ENCODE measurements at places on chromosomes 16 and 17. TPM values are rescaled to one million over a fixed set of nuclear protein-coding genes. Genes with fewer than 3 reads are reported as not detected.

- DNase-seq, result no peak
These were observed 12.9 kb downstream of the TRIM37 start for GRCh38 chr17:59093702-59094231.

DNA sequence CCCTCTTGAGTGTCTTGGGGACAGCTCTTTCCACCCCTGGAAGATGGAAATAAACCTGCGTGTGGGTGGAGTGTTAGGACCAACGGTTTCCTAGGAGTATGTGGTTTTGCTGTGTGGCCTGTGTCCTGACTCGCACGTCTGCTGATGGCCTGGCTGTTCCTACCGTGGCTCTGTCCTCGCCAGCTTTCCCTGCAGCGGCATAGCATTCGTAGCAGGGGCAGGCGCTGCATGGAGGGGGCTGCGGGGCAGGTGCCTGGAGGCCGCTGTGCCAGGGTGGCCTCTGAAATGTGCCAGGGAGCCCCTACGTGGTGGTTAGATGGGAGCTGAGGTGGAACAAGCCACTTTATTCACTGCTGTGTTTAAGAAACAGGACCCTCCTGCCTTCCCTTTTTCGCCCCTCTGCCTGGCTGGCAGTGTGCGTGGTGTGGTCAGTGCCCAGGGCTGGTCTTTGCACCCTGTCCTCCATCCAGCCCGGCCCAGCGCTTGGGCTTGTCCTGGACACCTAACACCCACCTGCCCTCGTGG is 10.6 kb downstream of the SLC16A3 start:
- no peak for DNase-seq

- no peak for DNase-seq
These were observed 15.3 kb downstream of the SRR start for GRCh38 chr17:2319051-2319450.

GRCh38 chr16:30557957-30558788 is at the start of gene ZNF764:
Gene ZNF764, minus strand, starts transcription at chr16:30558374. Its CDS starts 192 bp downstream, at chr16:30558182.
- DNase-seq, result peak; percentile 97

DNA sequence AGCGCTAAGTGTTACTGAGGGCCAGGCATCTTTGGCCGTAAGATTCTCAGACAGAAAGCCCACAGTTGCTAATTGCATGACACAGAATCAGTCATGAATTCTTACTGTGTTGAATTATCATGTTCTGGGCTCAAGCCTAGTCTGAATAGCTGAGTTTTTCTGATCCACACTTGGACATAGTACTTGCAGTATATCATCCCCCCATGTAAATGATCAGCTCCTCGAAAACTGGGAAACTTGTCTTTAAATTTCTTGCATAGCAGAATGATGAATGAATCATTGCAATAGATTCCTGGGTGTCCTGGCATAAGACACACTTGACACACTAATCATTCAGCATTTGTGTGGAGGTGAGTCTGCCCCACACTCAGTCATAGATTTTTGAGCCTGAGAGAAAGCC is 2.2 kb downstream of the MLYCD start:
- DNase-seq, result no peak

- no peak for DNase-seq
These were observed 16.4 kb downstream of the CDR2 start for GRCh38 chr16:22358000-22358399.

DNA sequence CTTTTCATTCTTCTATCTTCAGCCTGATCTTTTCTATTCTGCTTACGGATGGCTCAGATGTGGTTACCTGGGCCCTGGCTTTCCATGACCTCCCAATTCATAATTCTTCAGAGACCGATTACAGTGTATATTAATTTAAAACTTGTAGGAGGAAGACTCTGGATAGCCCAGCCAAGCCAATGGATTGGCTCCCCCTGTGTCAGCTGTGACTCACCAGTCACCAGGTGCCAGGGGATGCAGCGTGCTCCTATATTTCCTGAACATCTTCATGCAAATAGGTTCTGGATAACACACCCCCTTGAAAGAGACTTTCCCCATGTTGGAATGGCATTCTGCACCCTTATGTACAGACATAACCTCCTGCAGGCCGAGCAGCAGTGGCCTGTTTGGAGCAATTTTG is 208.3 kb upstream of the WSCD1 start:
- DNase-seq, result no peak

GRCh38 chr16:35207059-35207999 is 1747.9 kb downstream of the TP53TG3F start:
- no peak for DNase-seq

DNA sequence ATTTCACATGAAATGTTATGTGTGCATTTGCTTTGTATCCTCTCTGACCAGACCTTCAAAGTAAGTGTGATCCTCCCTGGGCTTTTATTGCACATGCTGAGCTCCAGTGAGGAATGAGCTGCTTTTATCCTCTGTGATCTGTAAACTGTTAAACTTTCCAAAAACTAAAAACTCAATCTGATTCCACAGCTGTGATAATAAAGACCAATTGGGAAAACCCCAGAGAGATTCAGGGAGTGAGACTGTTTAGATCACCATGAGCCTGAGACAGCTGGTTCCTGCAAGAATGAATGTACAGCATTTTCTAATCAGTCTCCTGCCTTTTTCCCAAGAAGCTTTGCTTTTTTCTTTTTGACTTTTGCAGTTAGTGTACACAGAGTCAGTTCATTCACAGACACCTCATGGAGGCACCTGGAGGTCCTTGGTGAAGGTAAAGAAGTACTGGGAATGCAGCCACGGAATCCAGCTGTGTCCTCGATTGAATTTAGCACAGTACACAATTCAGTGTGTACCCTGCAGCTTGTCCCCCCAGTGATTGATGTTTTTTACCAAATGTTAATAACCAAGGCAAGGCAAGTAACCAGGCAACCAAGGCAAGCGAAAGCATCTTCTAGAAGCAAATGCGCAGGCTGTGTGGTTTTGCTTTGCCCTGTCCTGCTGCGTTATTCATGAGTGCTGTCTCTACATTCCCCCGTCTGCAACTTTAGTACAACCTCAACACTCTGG is 182.6 kb downstream of the LGALS9B start:
- no peak for DNase-seq

DNA sequence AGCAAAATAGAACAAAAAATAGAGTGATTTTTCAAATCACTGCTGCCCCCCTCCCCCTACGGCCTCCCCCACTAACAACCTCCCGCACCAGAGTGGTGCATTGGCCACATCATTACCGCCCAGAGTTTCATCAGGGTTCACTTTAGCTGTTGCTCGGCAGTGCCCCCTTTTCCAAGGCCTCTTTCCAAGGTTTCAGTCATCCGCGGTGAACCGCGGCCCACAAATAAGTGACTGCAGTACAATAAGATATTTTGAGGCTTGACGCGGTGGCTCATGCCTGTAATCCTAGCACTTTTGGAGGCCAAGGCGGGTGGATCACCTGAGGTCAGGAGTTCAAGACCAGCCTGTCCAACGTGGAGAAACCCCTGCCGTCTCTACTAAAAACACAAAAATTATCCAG is 180.0 kb downstream of the MAF start:
- no peak for DNase-seq

DNA sequence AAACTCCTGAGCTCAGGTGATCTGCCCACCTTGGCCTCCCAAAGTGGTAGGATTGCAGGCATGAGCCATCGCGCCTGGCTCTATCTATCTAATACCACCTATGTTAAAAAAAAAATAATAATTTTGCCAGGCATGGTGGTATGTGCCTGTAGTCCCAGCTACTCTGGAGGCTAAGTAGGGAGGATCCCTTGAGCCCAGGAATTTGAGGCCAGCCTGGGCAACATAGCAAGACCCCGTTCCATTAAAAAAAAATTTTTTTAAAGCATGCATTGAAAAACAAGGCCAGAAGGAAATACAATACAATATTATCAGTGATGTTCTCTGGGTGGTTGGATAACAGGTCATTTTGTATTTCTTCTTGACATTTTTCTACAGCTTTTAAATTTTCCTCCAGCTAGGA is 45.2 kb upstream of the HELZ start:
- DNase-seq, result no peak

- no peak for DNase-seq
These were observed 58.2 kb downstream of the CNGB1 start for GRCh38 chr16:57912529-57913260.

- no peak for DNase-seq
These were observed 232.0 kb downstream of the NTN1 start for GRCh38 chr17:9253308-9253707.

GRCh38 chr17:10162096-10162495 is 36.3 kb downstream of the GAS7 start:
- no peak for DNase-seq

DNA sequence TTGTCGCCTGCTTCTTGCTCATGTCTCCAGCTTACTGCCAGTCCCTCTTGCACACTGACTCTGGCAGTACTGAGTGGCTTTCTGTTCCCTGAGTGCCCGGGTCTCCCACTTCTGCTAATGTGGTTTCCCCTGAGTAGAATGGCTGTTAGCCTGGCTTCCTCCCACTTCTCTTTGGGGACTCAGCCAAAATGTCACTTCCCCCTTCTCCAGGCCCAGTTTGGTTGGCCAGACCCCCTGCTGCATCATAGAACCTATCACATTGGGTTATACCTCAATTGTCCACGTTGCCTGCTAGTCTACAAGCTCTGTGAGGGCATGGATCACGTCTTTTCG is 304.4 kb downstream of the HS3ST3B1 start:
- no peak for DNase-seq

GRCh38 chr17:58329810-58330537 is 1.4 kb upstream of the TSPOAP1 start:
- peak; percentile 64 for DNase-seq

GRCh38 chr17:9878356-9878755 is 26.7 kb downstream of the RCVRN start:
- no peak for DNase-seq

DNA sequence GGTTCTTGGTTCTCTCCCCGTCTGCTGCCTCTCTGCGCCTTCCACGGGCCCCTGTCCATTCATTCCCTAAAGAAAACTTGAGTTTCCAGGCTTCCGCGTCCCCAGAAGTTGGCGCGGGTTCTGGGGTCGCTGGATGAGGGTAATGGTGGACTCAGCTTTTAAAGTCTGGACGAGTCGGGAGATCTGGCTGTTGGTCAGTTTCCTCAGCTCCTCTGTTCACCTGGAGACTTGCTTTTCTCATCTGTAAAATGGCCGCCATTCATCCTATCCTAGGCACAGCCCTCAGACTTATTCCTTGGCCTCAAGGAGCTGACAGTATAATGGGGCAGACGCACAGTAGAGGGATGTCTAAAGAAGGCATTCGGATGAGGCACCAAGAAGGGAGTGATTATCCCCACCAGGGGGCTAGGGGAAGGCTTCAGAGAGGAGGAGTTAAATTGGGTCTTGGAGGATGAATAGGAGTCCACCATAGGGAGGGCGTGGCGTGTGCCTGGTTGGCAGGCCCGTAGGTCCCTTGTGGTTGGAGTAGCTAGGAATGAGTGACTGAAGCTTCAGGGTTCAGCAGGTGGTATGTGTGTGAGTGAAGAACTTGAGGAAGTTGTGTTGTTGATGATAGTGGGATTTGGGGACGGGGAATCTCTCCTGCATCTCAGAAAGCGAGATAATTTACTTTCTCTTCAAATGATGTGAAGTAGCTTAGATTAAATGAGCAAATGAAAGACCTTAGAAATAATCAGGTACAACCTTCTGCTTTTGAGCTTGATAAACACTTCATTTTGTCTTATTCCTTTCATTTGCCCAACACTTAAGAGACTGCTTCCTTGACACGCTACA is 652 bp downstream of the VPS35L start:
- peak; percentile 33 for DNase-seq

GRCh38 chr17:47188271-47188875 is 722 bp downstream of the CDC27 start:
- DNase-seq, result peak; percentile 8

DNA sequence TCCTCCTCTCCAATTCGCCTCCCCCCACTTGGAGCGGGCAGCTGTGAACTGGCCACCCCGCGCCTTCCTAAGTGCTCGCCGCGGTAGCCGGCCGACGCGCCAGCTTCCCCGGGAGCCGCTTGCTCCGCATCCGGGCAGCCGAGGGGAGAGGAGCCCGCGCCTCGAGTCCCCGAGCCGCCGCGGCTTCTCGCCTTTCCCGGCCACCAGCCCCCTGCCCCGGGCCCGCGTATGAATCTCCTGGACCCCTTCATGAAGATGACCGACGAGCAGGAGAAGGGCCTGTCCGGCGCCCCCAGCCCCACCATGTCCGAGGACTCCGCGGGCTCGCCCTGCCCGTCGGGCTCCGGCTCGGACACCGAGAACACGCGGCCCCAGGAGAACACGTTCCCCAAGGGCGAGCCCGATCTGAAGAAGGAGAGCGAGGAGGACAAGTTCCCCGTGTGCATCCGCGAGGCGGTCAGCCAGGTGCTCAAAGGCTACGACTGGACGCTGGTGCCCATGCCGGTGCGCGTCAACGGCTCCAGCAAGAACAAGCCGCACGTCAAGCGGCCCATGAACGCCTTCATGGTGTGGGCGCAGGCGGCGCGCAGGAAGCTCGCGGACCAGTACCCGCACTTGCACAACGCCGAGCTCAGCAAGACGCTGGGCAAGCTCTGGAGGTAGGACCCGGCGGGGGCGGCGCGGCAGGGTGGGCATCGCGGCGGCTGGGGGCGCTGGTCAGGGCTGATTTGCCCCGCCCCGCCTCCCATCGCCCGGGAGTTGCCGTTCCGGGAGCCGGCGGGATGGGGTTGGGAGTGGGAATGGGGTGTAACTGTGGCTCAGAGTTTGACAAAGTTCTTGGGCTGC is 567 bp downstream of the SOX9 start:
- DNase-seq, result no peak

DNA sequence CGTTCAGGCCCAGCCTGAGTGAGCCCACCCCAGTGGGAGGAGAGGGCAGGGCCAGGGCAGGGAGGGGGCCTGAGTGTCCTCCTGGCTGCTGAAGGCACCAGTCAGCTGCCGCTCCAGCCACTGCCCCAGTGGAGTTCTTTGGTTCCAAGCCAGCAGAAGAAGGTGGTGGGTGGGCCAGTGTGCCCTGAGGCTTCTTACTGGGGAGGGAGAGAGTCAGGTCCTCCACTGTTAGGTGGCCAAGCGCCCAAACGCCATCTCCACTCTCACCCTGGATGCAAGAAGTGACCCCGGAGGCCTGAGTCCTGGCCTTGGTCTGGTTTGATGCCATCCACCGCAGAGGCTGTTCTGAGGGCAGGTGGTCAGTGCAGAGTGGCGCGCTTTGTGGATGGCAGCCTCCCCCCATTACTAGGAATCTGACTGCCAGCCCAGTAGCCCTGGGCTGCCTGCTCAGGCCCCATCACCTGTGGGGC is 2.2 kb downstream of the RNF213 start:
- DNase-seq, result no peak

- DNase-seq, result no peak
These were observed 58.2 kb downstream of the RMI2 start for GRCh38 chr16:11403534-11403795.

EFCAB5 gene
- total RNA-seq, result 1.1 TPM

CMTM2 gene
- not detected for total RNA-seq

ATP6V0C gene
- total RNA-seq, result 124 TPM

CSH1 gene
- not detected for total RNA-seq

DNAH17 gene
- total RNA-seq, result 0.33 TPM

TERB1 gene
- total RNA-seq, result not detected

CASKIN2 gene
- 4.3 TPM for total RNA-seq

OR4D1 gene
- total RNA-seq, result 0.14 TPM

MED31 gene
- 21.6 TPM for total RNA-seq

ANKFY1 gene
- 29.4 TPM for total RNA-seq

CUEDC1 gene
- 0.18 TPM for total RNA-seq

CYBA gene
- total RNA-seq, result 204 TPM
